ENCODE measurements at places on chromosomes 12 and 14.

DNA sequence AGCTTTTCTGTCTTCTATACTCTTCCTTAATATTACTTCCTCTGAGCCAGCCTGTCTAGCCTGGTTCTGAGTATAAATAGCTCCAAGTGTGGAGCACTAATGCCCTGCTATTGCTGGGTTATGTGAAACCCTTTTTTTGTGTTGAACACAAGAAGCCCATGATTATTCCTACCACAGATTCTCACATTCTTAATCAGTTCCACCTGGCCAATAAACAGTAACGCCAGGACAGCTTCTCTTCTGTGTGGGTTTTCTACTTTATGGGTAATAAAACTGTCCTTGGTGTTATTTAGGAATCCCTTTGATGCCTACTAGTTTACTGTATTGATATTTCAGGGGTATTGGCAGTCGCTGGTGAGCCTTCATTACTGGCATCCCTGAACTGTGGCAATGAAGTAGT is 48.9 kb upstream of the LRIG3 start:
- no peaks in the 10 kb centered on the region for H3K4me1 ChIP-seq
- H3K4me3 ChIP-seq = no peak overlapping the region
- no peaks in the 10 kb centered on the region for H3K27me3 ChIP-seq
- DNase-seq = no peak

DNA sequence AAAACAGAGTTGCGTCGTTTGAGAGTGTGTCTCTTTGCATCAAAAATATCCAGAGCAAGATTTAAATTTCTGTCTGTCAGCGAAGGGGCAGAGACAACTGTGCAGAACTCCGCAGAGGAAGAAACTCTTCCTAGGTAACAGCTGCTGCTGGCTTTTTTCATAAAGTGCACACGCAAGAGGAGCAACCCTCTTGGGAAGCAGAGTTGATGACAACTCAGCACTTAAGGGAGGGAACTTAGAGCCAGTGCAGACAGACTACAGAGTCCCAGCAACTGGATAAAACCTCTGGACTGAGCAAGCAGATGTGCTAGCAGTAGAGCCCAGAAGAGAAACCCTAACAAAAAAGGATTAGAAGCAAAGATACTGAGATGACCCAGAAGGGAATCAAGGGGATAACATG is 337.1 kb downstream of the PCNX1 start:
- H3K27me3 ChIP-seq = no peaks in the 10 kb centered on the region
- no peak for DNase-seq
- no peaks in the 10 kb centered on the region for H3K36me3 ChIP-seq
- H3K27ac ChIP-seq = no peak overlapping the region
- no peak overlapping the region for H3K4me3 ChIP-seq

- no peak overlapping the region for H3K4me3 ChIP-seq
- no peak for DNase-seq
- H3K4me1 ChIP-seq = peaks cover 2% of the 10 kb centered on the region
- no peaks in the 10 kb centered on the region for H3K27me3 ChIP-seq
Observed at GRCh38 chr14:68779761-68780323, 13.0 kb downstream of the ZFP36L1 start.

DNA sequence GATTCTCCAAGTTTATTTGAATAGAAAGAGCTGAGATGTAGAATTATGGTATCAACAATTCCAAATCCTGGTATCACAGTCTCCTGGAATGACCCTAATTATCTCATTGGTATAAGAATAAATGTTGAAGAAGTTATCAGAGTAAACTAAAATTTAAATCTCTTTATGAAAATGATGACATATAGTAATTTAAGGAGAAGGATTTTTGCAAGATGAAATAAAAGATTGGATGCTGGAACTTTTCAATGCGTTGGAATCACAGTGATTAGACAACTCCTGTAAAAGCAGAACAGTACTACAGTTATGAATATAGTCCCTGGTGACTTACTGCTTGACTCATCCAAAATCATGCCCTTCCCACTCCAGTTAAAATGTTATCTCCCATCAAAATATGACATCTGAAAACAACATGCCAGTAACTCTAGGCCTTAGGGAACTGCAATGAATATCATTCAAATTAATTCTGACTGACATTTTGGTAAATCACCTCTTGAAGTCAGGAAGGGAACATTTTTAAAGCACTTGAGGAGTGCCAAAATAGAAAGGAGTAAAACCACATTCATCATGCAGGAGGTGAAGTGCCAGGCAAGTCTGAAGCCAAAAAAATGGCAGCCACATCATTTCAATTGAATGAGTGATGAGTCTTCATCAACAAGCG is 197.8 kb upstream of the PRKD1 start:
- no peaks in the 10 kb centered on the region for H3K36me3 ChIP-seq
- peaks cover 4% of the 10 kb centered on the region for H3K4me1 ChIP-seq
- H3K27ac ChIP-seq = no peak overlapping the region
- H3K4me3 ChIP-seq = no peak overlapping the region

DNA sequence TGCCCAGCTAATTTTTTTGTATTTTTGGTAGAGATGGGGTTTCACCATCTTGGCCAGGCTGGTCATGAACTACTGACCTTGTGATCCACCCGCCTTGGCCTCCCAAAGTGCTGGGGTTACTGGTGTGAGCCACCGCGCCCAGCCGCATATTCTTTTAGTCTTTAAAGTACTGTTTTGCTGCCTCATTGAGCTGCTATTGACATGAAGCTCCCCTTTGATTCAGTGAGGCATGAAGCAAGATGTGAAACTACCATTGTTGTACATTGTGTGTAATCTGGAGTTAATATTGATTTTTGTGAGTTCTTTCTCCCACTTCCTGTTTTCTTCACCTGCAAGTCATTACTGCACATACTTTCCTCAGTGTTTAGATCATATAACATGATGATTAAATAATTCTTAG is 80.8 kb downstream of the MNAT1 start:
- peaks cover 3% of the 10 kb centered on the region for H3K36me3 ChIP-seq
- no peak overlapping the region for H3K4me3 ChIP-seq
- no peaks in the 10 kb centered on the region for H3K4me1 ChIP-seq
- no peak overlapping the region for H3K27ac ChIP-seq

GRCh38 chr12:52045794-52046199 is 5.4 kb upstream of the NR4A1 start:
- no peaks in the 10 kb centered on the region for H3K36me3 ChIP-seq
- DNase-seq = no peak
- H3K4me3 ChIP-seq = no peak overlapping the region
- no peaks in the 10 kb centered on the region for H3K4me1 ChIP-seq

GRCh38 chr12:124381456-124382296 is 86.8 kb downstream of the RFLNA start:
- no peak overlapping the region for H3K27ac ChIP-seq
- H3K27me3 ChIP-seq = no peaks in the 10 kb centered on the region
- peak; percentile 96 for DNase-seq
- no peaks in the 10 kb centered on the region for H3K4me1 ChIP-seq

DNA sequence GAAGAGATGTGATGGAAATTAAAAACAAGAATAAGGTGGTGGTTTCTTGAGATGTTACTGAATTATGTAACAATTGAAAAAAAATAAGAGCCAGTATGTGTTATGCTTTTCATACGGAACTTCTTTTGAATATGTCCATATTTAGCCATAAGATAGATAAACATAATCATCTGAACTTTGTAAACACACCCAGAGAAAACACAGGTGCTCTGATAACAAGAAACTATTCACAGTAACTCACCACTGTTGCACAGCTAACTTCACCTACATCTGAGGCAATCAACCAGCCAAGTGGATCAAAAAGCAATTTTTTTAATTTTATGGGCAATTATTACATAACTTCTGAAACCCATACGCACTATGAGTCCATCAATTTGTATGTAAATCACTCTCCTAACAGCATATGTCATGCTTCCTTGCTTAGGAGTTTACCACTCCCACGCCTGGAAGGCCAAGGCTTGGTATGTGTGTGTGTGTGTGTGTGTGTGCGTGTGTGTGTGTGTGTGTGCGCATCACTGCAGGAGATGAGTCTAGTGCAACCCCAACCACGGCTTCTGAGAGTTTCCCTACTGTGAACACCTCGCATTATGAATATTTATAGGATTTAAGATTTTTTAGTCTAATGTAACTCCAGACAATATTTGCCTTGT is 443.4 kb downstream of the BCAT1 start:
- no peak for DNase-seq
- no peaks in the 10 kb centered on the region for H3K4me1 ChIP-seq
- no peak overlapping the region for H3K4me3 ChIP-seq
- no peak overlapping the region for H3K27ac ChIP-seq

DNA sequence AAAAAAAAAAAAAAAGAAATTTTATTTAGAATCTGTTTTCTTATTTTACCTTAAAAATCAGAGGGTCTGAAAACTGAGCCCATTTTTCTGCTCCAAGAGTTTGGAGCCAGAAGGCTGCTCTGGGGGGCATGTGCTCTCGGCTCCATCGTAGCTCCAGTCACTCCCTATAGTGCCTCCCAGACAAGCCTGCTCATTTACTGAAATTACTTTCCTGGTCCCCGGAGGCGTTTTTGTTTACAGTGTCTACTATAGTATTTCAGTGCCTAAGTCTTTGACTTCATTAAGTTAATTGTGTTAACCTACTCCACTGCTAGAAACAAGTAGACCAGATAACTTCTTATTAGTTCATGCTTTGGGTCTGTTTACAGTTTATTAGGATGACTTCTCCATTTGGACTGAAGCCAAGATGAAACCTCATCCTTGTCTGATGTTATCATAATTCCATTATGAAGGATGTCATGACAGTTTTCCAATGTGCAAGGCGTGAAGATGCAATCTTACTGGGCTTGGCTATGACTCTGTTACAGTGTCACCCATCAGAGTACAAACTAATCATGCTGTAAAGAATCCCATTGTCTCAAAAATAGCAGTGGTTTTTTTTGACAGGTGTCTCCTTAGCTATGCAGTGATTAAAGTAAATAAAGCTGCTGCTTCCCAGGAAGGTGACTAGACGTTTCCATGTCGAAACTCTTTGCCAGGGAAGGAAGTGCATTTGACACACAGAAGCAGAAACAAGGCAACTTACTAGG is 182.3 kb downstream of the TMEM132C start:
- no peaks in the 10 kb centered on the region for H3K27me3 ChIP-seq
- no peaks in the 10 kb centered on the region for H3K36me3 ChIP-seq
- H3K4me3 ChIP-seq = no peak overlapping the region

DNA sequence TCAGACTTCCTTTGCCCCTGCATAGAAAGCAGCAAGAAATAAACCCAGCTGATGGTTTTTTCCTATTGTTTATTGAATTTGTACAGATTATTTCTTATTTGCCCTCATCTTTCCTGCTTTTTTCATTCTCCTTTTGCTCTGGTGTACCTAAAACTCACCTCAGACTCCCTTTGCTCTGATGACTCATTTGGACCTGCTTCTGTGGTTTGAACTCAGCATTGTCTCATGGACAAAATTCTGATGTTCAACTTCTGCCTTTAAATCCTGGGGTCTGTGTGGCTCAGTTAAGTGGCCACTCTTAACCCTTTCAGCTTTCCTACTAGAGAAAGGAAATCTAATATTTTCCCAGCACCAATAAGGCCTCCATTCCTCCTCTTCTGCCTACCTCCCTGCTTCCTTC is 3.5 kb upstream of the SENP1 start:
- H3K27me3 ChIP-seq = no peaks in the 10 kb centered on the region
- no peak for DNase-seq
- no peak overlapping the region for H3K4me3 ChIP-seq
- no peak overlapping the region for H3K27ac ChIP-seq

GRCh38 chr14:81855007-81855406 is 321.4 kb upstream of the SEL1L start:
- H3K27me3 ChIP-seq = no peaks in the 10 kb centered on the region
- no peak for DNase-seq
- no peaks in the 10 kb centered on the region for H3K4me1 ChIP-seq
- H3K27ac ChIP-seq = no peak overlapping the region
- H3K4me3 ChIP-seq = no peak overlapping the region
- H3K36me3 ChIP-seq = no peaks in the 10 kb centered on the region

- DNase-seq = no peak
- H3K27ac ChIP-seq = no peak overlapping the region
- H3K27me3 ChIP-seq = no peaks in the 10 kb centered on the region
- H3K4me3 ChIP-seq = no peak overlapping the region
Observed at GRCh38 chr12:65607401-65607841, 216.9 kb upstream of the HMGA2 start.

DNA sequence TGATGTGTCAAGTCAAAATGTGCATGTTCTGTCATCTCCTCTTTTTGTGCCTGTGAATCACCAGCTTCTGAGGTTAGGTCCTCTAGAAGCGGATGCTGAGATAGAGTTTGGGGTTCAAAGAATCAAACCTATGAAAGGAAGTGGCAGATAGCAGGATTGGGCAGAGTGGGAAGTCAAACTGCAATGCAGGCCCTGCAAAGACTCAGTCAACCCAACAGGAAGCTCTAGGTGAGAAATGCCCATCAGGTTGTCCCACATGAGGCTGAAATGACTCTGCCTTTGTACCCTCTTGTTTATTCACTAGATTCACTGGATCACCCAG is 4.5 kb upstream of the MIA2 start:
- no peak overlapping the region for H3K27ac ChIP-seq
- H3K27me3 ChIP-seq = no peaks in the 10 kb centered on the region
- no peaks in the 10 kb centered on the region for H3K36me3 ChIP-seq

DNA sequence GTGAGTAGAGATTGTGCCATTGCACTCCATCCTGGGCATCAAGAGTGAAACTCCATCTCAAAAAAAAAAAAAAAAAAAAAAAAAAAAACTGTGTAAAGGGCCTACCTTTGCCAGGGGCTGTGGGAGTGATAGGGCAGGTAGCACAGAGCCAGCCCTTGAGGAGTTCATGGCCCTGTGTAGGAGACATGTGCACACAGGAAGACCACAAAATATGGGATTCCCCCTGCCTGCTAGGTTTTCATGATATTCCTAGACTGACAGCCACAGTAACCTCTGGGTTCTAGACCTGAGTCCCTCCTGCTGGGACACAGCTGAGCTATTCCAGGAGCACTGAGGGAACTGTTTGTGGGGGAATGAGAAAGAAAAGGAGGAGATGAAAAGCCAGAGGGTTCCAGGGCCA is 8.3 kb upstream of the SPTSSA start:
- no peaks in the 10 kb centered on the region for H3K27me3 ChIP-seq
- no peaks in the 10 kb centered on the region for H3K4me1 ChIP-seq
- no peak overlapping the region for H3K4me3 ChIP-seq
- no peak for DNase-seq
- no peak overlapping the region for H3K27ac ChIP-seq
- H3K36me3 ChIP-seq = no peaks in the 10 kb centered on the region

GRCh38 chr14:103739466-103739792 is 23.8 kb downstream of the ZFYVE21 start:
- no peak overlapping the region for H3K27ac ChIP-seq
- H3K4me1 ChIP-seq = no peaks in the 10 kb centered on the region
- H3K4me3 ChIP-seq = no peak overlapping the region

All from aorta (tissue), 5 donors.